Neuronal stem cell (in vitro differentiated cells): ENCODE measurements at places on chromosomes 11 and 22.
A peak's percentile ranks its signal among the peaks of the same experiment; 100 is the strongest.

GRCh38 chr11:26734691-26735090, 12.8 kb upstream of the SLC5A12 start:
- DNase-seq = no peak

GRCh38 chr22:24403346-24403745, 24.1 kb upstream of the ADORA2A start:
- DNase-seq = no peak

- DNase-seq = no peak
Measured at GRCh38 chr11:131871006-131871405, 500.6 kb downstream of the NTM start.

DNA sequence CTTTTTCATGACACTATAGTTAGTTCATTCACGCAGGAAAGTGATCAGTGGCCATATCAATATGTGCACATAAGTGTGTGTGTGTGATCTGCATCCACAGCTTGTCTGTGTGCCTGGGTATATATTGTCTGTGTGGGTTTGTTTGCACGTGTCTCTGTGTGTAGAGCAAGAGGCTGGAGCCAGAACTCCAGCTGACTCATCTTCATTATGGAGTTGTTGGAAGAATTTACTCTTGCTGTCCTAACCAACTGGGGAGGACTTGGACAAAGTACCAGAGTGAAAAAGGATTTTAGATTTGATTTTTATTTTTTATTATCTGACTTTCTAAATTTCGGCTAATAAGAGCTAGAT, 63.9 kb downstream of the TP53I11 start:
- no peak for DNase-seq

- no peak for DNase-seq
Measured at GRCh38 chr11:82898241-82898640, 2.0 kb downstream of the PRCP start.

DNA sequence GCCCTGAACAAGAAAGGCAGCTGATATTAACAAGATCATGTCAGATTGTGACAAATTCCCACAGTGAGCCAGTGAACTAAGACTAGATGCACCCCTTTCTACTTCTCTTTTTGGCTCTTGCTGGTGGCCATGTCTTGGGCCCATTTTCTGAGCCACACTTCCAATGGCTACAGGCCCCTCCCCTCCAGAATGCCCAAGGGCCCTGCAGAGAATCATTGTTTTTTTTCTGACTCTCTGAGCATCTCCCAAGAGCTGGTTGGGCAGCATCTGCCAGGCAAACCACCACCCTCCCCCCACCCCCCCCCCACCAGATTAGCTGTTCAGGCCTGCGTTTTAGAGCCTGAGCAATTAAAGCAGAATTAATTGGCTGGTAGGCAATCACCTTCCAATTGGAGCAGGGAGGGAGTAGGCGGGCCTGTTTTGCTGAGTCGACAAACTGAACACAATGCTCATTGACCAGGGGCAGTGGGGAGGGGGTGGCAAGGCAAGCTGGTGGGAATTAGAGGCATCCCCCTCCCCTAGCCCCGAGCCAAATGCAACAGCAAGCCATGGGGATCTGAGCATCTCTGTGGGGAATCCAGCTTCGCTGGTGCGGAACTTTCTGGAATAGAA, 541.4 kb downstream of the MN1 start:
- peak; percentile 81 for DNase-seq

GRCh38 chr22:23681026-23681809, 9.6 kb upstream of the RGL4 start:
- no peak for DNase-seq

DNA sequence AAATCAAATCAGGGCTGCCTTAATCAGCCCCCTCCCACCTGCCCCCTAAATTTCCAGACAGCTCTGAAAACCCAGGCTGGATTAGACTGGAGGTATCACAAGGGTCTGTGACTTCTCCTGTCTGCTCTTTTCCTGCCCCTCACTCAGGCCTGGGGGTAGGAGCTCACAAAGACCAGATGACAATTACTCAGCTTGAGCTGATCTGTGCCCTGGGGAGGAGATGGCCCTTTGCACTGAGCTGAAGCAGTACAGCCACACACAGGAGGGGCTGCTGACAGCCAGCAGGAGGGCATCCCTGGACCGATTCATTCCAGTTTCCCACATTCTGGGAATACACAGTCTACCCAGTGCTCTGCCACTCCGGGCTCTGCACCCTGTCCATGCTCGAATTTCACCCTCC, 4.2 kb downstream of the ABCC8 start:
- no peak for DNase-seq

GRCh38 chr11:108881131-108881530, 216.3 kb downstream of the DDX10 start:
- DNase-seq = no peak

DNA sequence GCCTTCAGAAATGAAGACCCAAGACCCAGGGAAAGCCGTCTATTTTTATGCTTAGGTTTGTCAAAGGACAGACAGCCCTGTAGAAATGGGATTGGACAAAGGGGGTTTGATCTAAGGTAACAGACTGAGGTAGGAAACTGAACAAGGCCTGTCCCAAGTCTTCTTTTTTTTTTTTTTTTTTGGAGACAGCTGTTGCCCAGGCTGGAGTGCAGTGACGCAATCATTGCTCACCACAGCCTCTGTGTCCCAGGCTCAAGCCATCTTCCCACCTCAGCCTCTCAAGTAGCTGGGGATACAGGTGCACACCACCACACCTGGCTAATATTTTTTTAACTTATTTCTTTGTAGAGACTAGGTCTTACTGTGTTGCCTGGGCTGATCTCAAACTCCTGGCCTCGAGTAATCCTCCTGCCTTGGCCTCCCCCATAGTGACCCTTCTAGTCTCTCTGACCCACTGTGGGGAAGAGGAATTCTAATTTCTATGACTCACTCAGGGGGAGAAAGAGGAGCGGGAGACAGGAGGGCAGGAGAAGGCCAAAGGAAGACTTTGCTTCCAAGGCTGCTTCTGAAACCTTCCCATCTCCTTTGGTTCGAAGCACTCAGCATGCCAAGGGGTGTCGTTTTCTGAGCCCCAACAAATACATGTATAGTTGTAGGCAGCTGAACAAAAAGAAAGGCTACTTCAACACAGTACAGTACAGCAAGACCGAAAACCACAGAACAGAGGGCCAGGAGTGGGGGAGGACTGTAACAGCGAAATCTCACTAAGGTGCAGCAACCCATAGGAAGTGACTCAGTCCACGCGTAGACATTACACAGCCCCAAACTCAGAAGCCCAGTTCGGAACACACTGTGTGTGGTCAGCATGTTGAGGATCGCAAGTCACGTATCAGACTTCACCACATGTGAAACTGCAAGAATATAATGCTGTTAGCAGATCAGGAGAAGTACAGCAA, 872 bp downstream of the TMA7B start:
- DNase-seq = no peak

GRCh38 chr11:130964058-130964792, 47.9 kb upstream of the SNX19 start:
- no peak for DNase-seq

GRCh38 chr22:48591286-48592065, 1236.2 kb downstream of the BRD1 start:
- DNase-seq = no peak

DNA sequence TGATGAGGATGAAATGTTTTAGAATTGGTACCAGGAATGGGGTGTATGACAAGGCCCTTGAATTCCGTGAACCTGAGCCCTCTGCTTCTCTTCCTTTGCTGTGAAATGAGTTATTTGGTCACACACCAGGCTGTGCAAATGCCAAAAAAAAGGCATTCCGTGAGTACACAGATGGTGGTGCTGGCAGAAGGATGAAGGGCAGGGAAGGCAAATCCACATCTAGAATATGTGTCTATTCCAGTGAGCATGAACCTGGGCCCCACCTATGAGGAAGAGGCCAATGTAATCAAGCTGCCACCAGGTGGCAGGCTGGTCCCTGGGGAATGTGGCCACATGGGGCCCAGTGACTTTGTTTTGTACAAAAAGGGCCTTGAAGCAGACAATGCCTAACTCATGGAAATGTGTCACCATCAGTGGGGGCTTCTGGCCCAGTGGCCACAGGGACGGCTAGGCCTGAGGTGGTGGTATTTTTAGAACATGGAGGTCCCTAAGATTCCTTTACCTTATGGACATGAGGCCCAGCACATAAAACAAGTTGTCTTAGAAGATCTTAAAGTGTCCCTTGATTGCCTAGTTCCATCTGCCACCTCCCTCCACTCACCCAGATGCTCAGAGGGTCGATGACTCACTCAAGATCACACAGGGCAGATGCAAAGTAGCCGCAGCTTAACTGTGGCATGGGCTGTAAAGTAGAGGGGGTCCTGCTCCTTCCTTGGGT, 3.9 kb upstream of the RNF215 start:
- no peak for DNase-seq

- no peak for DNase-seq
Measured at GRCh38 chr11:123425367-123425766, 4.7 kb upstream of the GRAMD1B start.

GRCh38 chr11:70671611-70672010, 273.3 kb downstream of the CTTN start:
- no peak for DNase-seq

GRCh38 chr11:109695696-109696095, 273.7 kb downstream of the C11orf87 start:
- DNase-seq = no peak

DNA sequence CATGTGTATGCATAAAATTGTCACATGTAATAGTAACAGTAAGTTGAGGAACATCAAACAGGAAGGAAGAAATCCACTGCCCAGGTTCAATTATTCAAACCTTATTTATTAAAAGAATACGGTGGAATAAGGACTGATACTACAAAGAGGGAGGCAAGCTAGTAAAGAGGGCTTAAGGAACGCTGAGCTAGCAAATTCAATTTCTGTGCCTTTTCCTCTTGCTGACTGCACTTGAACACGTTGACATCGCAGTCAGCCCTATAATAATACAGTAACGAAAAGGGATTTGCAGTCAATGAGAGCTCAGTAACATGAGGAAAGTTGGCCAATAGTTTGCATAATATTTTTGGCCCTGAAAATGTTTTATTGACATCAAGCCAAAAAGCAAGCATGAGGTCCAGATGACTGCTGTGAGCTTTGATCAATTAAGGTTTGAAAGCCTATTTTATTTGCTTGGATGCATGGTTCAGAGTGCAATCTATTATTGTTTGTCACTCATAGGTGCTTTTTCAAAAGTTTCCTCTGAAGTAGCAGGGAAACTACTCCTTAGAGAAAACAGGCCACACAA, 861.8 kb downstream of the LRRC4C start:
- DNase-seq = no peak

DNA sequence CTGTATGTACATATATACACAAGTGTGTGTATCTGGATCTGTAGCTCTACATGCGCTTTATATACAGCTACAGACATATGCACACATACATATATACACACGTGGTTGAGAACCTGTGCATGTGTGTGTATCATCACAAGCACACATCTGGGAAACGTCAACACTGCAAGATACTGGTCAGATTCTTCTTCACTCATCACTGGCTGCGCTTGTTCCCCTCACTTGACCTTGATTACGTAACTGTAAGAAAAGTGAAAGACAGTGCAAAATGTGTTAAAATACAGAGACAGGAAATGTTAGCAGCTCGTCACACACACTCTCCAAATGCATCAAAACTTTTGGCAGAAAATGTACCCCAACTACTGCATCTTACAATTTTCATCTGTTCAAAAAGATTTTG, 51.9 kb upstream of the MN1 start:
- no peak for DNase-seq

GRCh38 chr22:23754980-23755636, 883 bp upstream of the VPREB3 start:
- DNase-seq = no peak

- no peak for DNase-seq
Measured at GRCh38 chr11:4032097-4032496, 62.5 kb upstream of the RRM1 start.

GRCh38 chr22:46150034-46150654, at the start of gene PPARA:
Gene PPARA, plus strand, starts transcription at chr22:46150526. Its CDS starts 47,858 bp downstream, at chr22:46198384.
- DNase-seq = peak; percentile 56

DNA sequence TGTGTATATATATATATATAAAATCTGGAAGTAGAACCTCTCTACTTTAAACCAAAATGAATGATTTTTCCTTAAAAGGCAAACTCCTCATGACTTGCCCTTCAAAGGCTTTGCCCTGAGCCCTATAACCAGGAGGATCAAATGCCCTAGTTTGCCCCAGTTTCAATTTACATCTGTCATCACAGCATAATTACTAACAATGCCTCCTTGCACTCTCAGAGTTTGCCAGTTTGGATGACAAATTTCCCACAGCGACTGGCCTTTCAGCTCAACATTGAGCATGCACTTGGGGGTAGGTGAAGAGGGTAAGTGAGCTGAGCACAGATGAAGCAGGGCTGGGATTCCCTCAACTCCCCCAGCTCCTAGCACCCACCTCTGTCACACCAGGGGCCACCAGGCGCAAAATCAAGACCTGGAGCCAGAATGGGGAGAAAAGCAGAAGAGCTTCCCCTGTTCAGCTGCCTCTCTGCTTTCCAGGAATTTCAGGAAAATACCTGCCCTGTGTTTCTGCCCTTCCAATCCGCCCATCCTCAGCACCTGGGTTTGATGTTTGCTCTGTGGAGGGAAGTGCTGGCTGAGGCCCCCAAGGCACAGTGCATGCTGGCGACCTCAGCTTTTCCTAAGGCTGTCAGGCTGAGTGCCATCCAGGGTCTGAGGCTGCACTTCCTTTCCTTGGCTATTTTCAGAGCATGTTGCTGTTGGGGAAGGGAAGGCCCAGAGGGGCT, 67.5 kb downstream of the ADAMTS15 start:
- no peak for DNase-seq

GRCh38 chr11:19437760-19438159, 197.0 kb upstream of the E2F8 start:
- DNase-seq = no peak

- DNase-seq = no peak
Measured at GRCh38 chr22:45969801-45970470, 7.0 kb downstream of the WNT7B start.

DNA sequence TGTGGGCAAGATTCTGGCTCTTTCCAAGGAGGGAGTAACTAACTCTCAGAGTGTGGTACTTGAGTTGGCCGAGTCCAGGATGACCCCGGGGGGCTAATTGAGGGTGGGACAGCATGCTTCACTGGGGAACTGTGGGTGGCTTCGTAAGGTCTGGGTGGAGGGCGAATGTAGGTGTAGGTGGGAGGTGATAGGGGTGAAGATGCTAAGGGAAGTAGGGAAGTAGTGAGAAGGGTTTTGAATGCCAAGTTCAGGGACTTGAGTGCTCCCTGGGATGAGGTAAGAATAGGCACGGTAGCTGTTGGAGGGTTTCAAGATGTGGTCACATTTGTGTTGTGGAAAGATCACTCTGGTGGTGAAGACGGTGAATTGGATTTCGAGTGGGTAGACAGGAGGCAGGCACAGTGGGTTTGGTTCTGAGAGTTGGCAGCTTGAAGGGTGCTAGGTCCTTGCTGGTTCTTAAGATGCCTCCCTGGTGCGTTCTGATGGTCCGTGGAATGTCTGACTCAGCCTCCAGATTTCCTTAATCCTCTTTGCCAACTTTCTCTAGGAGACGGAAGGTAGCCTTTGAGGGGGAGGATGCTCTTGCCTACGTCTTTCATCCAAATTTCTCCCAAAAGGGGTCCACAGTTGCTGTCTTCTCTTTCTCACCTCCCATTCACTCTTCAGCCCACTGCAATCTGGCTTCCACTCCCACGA, 2.5 kb upstream of the DNAL4 start:
- DNase-seq = no peak
